ENCODE measurements at places on chromosomes 6 and 20.

GRCh38 chr6:147063469-147064031 is 140.7 kb upstream of the STXBP5 start:
- peak; percentile 59 for DNase-seq

DNA sequence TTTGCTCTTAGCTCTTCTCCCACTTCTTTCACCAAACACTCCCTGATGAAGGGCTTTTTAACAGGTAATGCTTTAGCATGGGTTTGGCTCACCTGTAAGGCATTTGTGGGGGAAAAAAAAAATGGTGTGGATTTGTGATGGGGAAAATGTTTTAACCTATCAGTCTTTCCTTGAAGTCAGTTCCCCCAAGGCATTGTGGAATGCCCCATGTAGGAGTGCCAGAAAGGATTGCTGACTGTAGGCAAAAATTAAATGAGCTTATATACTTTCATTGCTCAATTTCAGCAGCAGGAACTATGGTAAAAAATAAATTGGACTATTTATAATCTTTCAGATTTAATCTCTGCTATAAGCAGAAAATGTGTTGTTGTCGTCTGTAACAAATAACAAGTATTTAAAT is 10.6 kb upstream of the SASH1 start:
- DNase-seq, result no peak

DNA sequence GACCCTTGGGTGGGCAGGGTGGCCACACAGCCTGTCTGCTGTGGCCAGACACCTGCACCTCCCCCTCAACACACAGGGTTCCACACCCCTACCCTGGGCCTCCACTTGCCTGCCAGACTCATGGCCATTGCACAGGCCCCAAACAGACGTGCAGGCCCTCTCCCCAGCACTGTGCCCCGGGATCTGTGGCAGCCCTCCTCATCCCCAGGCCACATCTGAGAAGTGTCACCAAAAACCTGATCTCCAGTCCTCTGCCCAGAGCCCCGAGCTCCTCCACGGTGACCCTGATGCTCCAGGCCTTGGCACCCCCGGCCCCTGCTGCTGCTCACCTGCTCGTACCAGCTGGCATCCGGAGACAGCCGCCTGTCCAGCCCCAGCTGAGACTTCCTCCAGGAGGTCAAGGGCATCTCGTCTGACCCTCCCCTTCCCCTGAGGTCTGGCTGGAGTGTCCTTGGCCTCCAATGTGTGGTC is 160.1 kb downstream of the DLL1 start:
- no peak for DNase-seq

DNA sequence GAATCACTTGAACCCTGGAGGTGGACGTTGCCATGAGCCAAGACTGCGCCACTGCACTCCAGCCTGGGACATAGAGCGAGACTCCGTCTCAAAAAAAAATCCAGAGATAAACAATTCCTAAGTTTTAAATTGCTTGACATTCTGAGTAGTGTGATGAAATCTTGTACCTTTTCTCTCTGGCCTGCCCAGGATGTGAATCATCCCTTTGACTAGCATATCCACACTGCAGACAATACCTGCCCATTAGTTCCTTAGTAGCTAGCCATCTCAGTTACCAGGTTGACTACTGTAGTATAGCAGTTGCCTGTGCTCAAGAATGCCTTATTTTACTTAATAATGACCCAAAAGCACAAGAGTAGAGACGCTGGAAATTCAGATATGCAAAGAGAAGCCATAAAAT is 2.8 kb downstream of the ZFP57 start:
- DNase-seq, result no peak

GRCh38 chr20:6533761-6534479 is 233.6 kb upstream of the BMP2 start:
- DNase-seq, result peak; percentile 40

DNA sequence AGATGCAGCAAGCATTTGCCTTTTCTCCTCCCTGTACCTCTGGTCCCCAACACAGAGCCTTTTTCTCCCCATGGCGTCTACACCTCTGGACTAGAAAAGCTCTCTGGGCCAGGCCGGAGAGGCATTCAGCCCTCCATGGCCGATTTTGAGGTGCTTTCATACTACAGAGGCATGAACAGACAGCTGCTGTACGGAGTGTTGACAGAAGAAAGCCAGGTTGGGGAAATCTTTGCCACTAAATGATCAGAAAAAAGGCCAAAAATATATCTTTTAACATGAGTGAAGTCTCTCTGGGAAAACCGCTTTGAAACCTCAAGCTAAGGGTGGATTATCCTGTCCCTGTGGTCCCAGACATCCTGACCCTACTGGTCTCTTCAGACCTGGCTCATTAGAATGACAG is 94.0 kb downstream of the TMEM170B start:
- DNase-seq, result no peak

GRCh38 chr6:44800171-44800783 is 412.8 kb downstream of the CDC5L start:
- DNase-seq, result no peak

DNA sequence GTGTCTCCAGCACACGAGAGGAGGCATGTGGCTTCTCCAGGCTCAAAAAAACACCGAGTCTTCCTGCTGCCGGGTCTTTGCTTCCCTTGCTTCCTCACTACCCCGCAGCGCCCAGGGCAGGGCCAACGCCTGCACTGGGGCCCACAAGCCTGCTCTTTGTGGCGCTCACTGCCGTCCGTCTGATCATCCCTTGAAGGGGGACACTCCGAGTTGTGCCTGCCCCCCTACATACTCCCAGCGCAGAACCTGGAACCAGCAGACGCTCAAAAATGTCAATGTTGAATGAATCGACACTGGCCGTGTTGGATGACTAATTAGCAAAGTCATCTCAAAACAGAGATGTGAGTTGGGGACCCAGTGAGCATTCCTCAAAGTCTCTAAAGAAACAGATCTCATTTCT is 8.1 kb upstream of the ARFGAP1 start:
- DNase-seq, result no peak

DNA sequence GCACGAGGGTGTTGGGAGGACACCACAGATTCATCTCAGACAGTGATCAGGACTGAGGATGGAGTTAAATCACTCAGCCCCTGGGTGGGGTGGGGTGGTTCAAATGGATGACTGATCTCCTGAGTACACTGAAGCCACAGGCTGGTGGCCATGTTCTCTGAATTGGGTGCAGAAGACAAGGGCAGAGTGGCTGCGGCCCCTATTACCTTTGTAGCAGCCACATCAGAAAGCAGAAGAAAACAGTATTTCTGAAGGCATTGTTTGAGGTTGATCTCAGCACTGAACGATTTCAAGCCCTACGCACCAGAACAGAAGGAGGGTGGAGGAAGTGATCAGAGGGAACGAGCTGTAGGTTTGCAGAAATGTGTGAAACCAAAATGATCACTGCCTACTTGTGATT is 71.6 kb downstream of the SH3BGRL2 start:
- no peak for DNase-seq

DNA sequence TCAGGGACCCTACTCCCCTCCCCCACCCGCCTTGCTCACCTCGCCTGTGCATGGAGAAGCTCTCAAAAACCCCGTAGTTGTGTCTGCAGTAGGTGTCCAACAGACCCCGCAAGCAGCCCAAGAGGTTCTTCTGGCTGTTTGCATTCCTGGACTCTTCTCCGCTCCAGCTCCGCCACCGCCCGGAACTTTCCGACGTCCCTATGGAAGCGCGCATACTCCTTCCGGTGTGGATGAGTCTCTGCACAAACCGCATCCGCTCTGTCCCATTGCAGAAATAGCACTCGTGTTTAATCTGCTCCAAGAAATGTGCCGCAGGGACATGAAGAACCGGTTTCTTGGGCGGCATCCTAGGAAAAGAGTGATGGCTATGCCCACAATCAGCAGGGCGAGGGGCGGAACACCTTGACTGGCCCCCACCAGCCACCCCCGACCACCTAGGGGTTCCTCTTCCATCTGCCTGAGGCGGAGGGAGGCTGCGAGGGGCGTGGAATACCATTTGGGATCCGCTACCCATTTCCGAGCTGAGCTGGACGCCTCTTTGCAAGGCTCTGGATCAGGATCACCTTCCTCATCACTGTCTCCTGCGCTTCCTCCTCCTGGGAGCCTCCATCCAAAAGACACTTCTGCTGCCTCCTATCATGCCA is 20.2 kb downstream of the HLA-DRA start:
- no peak for DNase-seq

DNA sequence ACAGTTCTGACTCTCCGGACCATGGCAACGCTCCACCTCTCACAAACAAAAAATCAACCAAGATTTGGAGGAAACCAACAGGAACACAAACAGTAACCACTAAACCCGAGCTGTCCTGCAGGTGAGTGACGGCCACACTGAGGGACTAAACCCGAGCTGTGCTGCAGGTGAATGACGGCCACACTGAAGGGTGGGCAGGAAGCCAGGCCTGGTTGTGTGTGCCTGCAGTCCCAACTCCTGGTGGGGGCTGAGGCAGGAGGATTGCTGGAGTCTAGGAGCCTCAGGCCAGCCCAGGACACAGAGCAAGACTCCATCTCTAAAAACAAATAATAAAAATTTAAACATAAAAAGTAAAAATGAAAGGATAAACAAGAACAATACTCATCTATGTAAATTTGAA is 80.6 kb downstream of the TAF4 start:
- no peak for DNase-seq

- no peak for DNase-seq
These were observed 32.9 kb upstream of the SLC22A3 start for GRCh38 chr6:160315310-160315709.

DNA sequence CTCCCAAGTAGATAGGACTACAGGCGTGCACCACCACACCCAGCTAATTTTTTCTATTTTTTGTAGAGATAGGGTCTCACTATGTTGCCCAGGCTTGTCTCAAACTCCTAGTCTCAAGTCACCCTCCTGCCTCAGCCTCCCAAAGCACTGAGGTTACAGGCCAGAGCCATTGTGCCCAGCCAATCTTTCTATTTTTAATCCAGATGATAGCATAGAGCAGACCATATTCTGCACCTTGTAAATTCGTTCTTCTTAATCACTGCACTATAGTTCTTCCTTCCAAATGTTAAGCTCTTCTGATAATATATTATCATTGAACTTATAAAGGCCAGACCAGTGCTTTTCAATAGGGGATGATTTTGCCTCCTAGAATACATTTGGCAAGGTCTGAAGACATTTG is 24.0 kb upstream of the CNKSR3 start:
- no peak for DNase-seq

- no peak for DNase-seq
These were observed 7.7 kb upstream of the CDK5RAP1 start for GRCh38 chr20:33408716-33409654.

- DNase-seq, result no peak
These were observed 139.9 kb downstream of the CDH4 start for GRCh38 chr20:61391812-61392520.
